Mucosa of gallbladder (tissue), 1 donor: ENCODE measurements at places on chromosomes 4 and X. TPM values are rescaled to one million over a fixed set of nuclear protein-coding genes. Genes with fewer than 3 reads are reported as not detected.
A peak's percentile ranks its signal among the peaks of the same experiment; 100 is the strongest.

Gene TNIP2
- 42.2 TPM for total RNA-seq

Gene SLC49A3
- total RNA-seq = 13.9 TPM

Gene SSX2
- not detected for total RNA-seq

Gene QRFPR
- 0.17 TPM for total RNA-seq

Gene ATP2B3
- total RNA-seq = not detected

Gene PDE5A
- 29.7 TPM for total RNA-seq

Gene CSAG1
- total RNA-seq = not detected

Gene DCAF4L1
- 0.12 TPM for total RNA-seq

DNA sequence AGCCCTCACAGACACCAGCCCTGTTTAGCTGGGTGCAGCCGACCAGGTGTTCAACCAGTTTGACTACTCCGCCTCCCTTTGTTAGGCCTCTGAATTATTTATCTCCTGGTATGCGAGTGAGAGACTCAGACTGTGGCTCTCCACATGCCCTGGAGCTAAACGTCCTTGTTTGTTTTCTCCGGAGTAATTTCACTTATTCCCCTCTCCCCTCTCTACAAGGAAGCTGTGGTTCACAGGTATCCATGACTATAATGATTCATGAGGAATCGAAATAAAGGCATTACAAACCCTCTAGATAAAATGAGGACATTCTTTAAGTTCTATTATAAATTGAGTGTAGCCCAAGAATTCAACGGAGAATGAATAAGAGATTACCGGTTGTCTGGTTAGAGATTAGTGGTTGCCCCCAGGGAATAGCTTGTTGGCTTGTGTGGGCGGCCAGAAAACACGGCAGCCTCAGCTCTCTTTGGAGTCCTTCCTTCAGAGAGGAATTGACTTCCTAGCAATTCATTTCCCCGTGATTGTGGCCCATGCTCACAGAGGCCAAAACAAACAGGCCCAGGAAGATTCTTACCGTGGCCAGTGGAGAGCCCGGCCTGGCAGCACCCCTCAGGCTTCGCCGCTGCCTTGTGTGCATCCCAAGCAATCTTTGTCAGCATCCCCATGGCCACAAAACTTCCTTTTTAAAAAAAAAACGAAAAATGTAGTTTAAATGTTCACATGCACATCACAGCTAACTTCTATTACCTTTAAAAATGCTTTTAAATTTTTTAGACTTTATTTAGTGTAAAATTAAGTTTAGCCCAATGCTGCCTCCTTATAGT lies 60.2 kb upstream of the CBR4 start:
- peak; percentile 80 for DNase-seq

DNA sequence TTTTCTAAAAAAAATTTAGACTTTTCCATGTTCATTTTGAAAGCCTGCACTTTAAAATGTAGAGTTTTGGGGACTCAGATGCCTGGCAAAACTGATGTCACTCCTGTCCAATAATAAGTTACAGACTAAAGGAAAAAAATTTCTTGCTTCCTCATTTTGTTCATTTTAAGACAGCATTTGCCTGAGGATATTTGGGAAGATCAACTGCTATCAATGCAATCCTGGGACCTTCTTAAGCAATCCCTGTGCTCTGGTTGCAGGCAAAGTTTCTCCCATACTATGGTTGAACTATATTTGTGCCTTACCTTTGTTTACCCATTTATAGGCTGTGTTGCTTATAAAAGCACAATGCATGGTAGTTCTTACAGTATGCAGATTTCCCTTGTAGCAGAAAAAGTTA lies 280.4 kb downstream of the CFAP47 start:
- DNase-seq = no peak

GRCh38 chr4:85821688-85822455 lies 346.9 kb downstream of the ARHGAP24 start:
- no peak for DNase-seq

GRCh38 chr4:183441276-183441675 lies 3.2 kb upstream of the CDKN2AIP start:
- DNase-seq = no peak

DNA sequence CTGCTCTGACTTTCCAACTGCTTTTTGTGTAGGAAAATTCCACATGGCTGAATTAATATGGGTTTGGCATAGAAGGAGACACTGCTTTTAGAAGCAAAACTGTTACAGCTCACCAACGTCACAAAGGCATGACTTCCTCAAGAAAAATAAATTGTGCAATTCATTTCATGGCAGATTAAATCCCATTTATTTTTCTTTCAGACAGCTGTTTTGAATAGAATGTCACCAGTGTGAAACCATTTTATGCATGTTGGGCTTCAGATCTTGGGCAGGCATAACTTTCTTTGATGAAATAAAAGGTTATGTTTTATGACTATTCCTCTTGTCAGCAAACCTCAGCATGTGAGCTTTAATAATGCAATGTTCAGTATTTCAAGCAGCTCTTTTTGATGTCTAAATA lies 542.8 kb downstream of the GALNTL6 start:
- DNase-seq = no peak

GRCh38 chr4:48046059-48046458 lies 29.5 kb downstream of the NIPAL1 start:
- no peak for DNase-seq

- DNase-seq = no peak
These were observed 44.0 kb upstream of the USP38 start for GRCh38 chr4:143140696-143141095.

DNA sequence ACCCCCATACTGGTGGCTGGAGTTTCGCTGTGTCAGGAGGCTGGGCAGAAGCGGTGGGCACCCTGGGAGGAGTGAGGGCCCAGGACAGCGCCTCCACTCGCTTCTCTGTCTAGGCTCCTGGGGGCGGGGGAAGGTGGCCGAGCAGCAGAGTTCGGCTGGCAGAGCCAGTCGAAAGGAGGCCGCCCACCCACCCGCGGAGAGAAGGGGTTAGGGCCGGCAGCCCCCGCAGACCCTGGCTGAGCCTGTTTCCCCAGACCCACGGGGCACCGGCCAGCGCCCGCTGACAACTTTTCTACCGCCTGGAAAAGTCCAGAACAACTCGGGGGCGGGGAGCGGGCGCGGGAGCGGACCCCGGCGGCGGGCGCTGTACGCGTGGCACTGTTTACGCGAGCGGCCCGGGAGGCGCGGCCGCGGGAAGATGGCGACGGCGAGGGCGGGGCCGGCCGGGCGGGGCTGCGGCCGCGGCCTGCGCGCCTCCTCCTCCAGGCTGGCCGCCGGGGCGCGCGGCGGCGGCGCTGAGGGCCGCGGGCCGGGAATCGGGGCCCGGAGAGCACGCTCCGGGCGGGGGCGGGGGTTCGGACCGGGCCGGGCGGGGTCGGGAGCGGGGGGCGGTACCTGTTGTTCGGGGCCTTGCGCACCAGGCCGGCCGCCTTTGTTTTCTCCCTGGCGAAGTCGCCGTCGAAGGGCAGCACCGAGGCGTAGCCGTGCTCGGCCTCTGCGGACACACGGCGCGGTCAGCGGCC lies 628 bp downstream of the MXD4 start:
- peak; percentile 34 for DNase-seq

DNA sequence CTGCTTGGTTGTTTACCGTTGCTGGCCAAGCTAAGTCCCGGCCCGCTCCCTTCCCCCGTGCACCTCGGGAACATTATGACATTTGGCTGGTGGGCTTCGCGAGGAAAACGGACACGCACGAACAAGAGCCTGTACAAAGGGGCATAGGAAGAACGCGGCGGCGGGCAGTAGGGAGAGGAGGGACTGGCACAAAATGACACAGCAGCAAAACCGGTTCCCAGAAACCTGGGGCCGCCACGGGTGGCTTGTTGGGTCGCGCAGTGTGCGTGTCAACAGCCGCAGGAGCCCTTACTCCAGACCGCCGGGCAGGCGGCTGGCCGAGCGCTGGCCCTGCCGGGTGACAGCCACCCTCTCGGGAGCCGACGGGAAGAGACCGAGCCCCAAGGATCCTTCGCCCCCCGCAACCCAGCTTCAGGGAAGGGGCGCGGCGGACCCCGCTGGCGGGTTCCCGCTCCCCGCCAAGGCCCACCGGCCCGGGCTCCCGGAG lies 1.6 kb upstream of the LIN54 start:
- DNase-seq = peak; percentile 18

GRCh38 chr4:1011022-1011665 lies at the start of gene FGFRL1:
FGFRL1 (plus strand) TSS chr4:1011626; CDS start chr4:1012486, 860 bp downstream.
- DNase-seq = peak; percentile 93

- no peak for DNase-seq
These were observed 90.7 kb downstream of the WDFY3 start for GRCh38 chr4:84875636-84876371.

- DNase-seq = no peak
These were observed 70.8 kb downstream of the PPARGC1A start for GRCh38 chr4:23819041-23819511.

DNA sequence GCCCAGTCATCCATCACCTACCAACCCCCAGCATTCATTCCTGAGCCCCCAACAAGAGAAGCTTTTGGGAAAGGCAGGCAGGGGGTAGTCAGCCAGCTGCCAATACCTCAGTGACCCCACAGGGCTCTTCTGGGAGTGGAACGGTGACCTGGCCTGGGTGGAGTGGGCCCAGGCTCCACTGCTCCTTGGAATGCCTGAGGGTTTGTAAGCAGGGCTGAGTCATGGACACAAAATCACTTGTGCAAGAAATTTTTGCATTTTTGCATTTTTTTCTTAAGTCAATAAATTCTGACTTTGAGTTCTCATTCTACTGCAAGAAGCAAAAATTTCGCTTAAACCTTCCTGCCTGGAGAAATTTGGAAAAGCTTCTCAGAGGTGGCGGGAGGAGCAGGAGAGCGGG lies 18.5 kb downstream of the SORCS2 start:
- no peak for DNase-seq

DNA sequence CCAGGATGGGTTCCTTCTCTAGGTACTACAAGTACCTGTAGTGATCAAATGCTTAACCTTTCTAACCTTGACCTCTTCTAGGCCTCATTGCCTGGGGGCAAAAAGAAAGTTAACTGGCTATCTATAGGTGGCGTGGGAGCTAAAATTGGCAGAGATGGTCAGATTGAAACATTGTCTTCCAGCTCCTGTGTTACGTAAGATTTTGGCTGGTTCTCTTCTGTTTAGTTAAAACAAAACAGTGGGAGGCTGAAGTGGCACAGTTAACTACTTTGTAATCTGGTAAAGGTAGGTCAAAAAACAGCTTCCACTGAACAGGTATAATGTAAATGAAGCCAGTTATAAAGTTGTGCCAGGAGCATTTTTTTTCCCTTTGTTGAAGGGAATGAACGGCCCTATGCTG lies 115.2 kb downstream of the MBNL3 start:
- DNase-seq = no peak

DNA sequence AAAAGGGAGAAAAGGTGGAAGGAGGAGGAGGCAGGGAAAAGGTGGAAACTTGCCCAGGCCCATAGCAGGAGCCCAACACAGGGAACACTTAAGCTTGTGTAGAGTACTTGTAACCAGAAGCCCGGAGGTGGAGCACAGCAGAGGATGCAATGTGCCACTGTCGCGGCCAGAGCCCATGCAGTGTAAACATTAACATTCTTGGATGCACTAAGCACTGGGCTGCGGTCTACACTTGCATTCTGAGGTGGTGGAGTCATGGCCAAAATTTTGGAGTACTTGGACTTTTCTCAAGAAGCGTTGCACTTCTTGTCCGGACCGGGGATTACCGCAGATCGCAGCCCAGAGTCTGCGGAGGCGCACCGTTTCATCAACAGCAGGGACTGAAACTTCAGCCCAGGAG lies 4.5 kb upstream of the RHOXF1 start:
- no peak for DNase-seq

- no peak for DNase-seq
These were observed 167.8 kb downstream of the ZNF330 start for GRCh38 chr4:141388481-141388880.

DNA sequence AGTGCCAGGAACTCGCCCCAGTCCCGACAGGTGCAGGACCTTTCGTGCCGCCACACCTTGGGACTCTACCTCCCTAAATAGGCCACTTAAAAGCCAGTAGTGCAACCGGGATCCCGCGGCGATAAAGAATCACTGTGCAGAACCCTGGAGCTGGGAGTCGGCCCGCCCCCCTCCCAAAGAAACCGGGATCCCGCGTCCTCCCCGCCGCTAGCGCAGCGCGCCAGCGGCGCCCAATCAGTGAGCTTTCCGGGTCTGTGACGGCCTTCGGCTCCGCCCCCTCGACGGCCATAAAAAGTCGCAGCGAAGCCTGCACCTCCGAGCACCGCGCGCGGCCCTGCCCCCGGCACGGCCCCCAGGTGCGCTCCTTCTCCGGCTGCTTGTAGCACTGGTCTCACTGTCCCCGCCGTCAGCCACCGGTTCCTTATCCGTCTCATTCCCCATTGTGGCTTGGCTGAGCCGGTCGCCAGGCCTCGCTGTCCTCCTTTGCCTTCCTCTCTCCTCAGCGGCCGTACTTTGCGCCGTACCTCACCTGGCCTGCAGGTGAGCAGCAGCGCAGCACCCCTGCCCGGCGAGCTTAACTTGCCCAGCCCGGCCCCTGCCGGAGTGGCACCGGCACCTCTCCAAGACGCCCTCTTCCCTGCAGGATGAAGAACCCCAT lies at the start of gene LRAT:
TSS of gene LRAT (plus strand) at position 318 of the 658 bp plus-strand sequence. CDS start at position 645, 327 bp downstream.
- peak; percentile 75 for DNase-seq

GRCh38 chr4:140326395-140326993 lies 47.0 kb upstream of the SCOC start:
- no peak for DNase-seq

DNA sequence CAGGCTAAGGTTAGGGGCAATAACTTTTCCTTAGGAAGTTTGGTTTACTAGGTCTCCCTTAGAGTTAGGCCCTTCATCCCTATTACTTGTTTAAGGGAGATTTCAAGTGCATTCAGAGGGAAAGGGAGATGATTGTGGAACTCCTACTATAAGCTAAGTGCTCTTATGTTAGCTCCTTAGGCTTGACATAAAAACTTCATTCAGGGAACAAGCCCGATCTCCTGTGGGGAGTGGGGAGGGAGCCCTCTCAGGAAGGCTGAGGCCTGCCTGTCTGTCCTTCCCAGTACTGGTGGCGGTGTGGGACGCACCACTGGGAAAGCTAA lies 8.0 kb downstream of the KLF3 start:
- no peak for DNase-seq

- peak; percentile 35 for DNase-seq
These were observed 23.7 kb downstream of the SMPX start for GRCh38 chrX:21734175-21734574.

DNA sequence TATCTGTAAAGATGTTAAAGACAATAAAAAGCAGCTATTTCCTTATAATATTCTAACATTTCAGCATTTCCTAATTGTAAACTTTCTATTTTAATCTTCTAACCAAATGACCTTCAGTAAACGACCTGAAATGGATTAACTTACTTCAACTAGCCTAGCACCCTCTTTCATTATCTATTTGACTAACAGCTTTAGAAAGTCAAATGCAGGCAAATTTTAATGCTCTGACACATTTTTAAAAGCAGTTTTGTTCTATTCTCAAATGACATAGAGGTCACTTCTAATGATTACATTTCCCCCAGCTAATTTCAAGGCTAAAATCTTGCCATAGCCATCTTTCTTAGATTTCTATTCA lies 41.9 kb downstream of the SLC7A11 start:
- no peak for DNase-seq

GRCh38 chr4:108620933-108621905 lies 843 bp downstream of the RPL34 start:
- no peak for DNase-seq

GRCh38 chr4:165512424-165512823 lies 133.6 kb downstream of the CPE start:
- no peak for DNase-seq
